ENCODE measurements at places on chromosomes 5 and 9.

DNA sequence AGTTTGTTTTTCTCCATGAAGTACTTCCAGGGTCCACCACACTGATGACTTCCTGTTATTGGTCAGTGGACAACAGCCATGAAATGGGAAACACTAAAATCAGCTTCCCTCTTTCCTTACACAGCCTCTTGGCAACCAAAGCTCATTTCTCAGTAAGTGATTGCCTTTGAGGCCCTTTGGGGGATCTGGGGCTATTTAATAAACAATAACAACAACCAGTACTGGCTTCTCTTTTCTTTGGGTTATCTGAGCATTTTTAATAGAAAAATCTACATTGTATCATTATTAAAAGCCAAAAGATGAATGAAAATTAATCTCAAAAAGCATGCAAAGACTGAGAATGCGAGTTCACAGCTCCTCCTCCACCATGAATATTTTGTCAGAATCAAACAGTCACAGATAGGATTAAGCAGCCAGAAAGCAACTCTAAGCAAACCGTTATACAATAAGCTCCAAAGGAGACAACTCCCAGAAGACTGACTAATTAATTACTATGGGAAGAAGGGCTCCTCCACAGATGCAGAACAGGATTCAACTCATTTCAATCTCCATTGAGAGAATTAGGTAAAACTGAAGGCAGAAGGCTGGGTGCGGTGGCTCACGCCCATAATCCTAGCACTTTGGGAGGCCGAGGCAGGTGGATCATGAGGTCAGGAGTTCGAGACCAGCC lies 68.3 kb downstream of the SERINC5 start:
- no peak for DNase-seq

DNA sequence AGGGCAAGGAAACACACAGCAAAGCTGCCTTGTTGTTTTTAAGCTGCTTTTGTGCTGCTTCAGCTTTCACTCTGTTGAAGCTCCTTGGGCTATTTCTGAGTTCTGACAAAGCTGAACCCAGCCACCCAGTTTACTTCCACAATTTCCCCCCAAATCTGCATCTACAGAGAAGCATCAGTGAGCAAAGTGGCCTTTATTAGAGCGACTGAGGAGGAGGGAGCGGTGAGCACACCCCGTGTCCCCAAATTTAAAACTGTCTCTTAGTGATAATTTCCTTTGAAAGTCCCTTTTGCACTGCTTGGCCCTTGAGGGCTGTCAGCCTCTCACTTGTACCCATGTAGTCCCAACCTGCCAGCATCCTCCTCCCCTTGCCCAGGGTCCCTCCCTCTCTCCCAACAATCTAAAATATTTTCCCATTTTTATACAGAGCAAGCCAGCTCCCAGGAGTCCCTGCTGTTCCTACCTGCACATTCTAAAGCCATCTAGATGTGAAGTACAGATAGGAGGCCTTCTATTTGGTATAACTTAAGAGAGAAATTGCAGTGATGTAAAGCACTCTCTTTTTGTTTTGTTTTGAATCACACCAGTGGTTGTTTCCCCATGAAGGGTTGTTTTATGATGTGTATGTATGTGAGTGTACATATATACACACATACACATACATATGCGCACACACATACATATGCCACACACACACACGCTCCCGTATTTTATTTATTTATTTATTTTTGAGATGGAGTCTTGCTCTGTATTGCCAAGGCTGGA lies 313.5 kb downstream of the TLE4 start:
- no peak for DNase-seq

GRCh38 chr5:43050384-43050783 lies 10.3 kb upstream of the ANXA2R start:
- DNase-seq: no peak

GRCh38 chr5:159969966-159970365 lies 39.0 kb upstream of the TTC1 start:
- no peak for DNase-seq

DNA sequence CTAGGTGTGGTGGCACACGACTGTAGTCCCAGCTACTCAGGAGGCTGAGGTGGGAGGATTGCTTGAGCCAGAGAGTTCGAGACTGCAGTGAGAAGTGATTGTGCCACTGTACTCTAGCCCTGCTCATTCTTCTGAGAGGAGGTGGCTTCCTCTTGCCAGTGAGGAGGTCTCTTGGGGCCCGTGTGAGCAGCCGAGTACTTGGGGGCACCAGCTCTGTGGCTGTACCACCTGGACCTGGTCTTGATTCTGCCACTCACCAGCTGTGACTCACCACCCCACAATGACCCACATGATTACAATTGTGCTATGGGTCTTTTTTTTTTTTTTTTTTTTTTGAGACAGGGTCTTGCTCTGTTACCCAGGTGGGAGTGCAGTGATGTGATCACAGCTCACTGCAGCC lies 18.0 kb upstream of the CRB2 start:
- DNase-seq: no peak

GRCh38 chr5:180689071-180689694 lies 39.8 kb upstream of the FLT4 start:
- no peak for DNase-seq

DNA sequence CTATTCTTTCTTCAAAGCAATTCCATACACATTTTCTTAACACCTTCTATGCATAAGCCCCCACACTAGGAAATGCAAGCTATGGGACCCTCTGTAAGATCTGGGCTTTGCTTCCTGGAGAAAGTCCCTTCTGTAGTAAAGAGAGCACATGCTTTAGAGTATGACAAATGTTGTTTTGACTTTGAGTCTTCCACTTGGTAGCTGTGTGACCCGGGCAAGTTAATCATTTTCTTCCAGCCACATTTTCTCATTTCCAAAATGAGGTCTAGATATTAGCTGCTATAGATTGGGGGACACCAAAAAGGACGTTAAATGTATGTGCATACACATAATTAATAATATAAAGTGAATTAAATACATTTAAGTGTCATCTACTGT lies 334.0 kb downstream of the NFIB start:
- no peak for DNase-seq

DNA sequence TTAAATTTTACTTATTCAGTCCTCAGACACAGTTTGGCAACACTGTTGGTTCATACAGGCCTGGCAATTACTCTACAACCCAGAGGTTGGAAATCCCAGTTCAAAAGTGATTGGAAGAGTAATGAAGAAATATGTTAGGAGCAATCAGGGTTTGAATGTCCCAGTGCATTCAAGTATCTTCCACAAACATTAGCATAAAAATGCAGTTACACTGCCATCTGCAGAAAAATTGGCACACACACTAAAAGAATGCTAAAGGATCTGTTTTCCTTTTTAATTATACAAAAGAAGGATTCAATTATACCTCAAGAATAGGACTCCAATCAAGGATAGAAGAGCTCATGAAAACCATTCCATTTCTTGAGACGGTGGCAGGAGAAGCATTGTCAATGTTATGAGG lies 130.2 kb downstream of the DNAH5 start:
- no peak for DNase-seq

GRCh38 chr5:176541338-176542134 lies 4.3 kb upstream of the RNF44 start:
- DNase-seq: no peak

- DNase-seq: no peak
Measured at GRCh38 chr5:165448753-165449152, 1943.3 kb downstream of the MAT2B start.

GRCh38 chr9:123424131-123424530 lies 68.1 kb downstream of the CRB2 start:
- DNase-seq: no peak

All from SW 1271 (cell line).